Naive thymus-derived CD8-positive, alpha-beta T cell (primary cell): ENCODE measurements at places on chromosomes 6 and 20.

- no peak for DNase-seq
These were observed 1.7 kb downstream of the POPDC3 start for GRCh38 chr6:105178110-105178509.

- no peak for DNase-seq
These were observed 25.6 kb downstream of the GFOD1 start for GRCh38 chr6:13461805-13462204.

DNA sequence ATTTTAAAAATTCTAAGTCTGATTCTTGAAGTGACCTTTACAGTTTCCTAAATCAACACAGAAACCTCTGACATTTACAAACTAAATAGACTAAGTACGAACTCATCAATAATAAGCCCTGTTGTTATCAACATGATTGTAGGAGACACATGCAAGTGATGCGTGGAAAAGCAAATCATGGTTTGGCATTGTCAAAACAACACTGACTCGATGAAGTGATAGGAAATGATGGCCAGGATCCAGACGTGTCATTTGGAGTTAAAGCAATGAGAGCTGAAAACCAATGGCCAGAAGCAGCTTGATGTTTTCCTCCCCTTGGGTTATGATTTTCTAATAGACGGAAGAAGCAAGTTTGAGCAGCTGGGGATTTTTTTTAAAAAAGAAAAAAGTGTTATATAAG, 117.4 kb upstream of the FAM184A start:
- DNase-seq, result no peak

DNA sequence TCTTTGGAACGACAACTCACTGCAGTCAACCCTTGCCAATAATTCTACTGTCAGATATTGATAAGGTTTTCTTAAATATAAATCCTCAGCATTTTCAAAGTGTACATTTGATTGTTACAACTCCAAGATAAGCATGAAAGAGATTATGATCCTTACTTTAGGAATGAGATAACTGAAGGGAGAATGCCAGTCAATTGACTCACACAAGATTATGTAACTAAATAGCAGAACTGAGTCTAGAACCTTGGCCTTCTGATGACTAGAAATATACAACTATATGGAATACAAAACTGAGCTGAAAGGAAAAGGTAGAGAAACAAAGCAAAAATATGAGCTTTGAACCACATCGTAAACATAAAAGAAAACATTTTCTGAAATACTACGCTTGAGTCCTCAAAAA, 26.9 kb upstream of the STXBP5 start:
- no peak for DNase-seq

- DNase-seq, result no peak
These were observed 243.5 kb upstream of the PREP start for GRCh38 chr6:105646391-105646867.

DNA sequence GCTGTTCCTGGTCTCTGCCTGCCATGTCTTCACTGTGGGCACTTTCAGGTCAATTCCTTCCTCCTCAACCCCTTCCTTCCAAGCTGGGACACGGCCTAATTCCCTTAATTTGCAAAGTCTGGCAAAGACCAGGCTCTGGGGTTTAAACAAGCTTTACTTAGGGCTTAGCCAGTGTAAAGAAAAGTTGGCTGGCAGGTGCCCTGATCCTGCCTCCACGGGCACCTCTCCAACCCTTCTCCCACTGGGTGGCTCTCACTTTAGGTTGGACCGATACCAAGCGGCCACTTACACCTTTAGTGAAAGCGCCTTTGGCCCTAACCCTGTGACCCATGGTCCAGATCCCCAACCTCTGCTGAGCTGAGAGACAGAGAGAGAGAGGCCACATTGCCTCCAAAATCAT, 13.7 kb upstream of the MLN start:
- no peak for DNase-seq

- no peak for DNase-seq
These were observed 160.5 kb upstream of the KCNG1 start for GRCh38 chr20:51183451-51183850.

- DNase-seq, result no peak
These were observed 487.0 kb downstream of the CD109 start for GRCh38 chr6:74182992-74183391.

GRCh38 chr6:43728586-43728985, 41.0 kb upstream of the MRPS18A start:
- DNase-seq, result no peak

DNA sequence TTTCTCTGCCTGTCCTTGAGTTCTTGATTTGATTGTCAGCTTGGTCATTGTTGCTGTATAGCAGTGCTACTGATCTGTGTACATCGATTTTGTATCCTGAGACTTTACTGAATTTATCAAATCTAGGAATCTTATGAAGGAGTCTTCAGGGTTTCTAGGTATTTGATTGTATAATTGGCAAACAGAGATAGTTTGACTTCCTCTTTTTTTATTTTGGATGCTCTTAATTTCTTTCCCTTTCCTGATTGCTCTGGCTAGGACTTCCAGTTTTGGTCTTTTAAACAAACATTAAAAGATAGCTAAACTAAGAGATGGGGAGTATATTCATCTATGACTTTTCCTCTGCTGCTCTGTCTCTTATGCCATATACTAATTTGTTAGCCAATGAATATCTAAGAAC, 62.4 kb downstream of the NCOA7 start:
- DNase-seq, result no peak

- DNase-seq, result no peak
These were observed 216.3 kb upstream of the ECI2 start for GRCh38 chr6:4351520-4352321.

DNA sequence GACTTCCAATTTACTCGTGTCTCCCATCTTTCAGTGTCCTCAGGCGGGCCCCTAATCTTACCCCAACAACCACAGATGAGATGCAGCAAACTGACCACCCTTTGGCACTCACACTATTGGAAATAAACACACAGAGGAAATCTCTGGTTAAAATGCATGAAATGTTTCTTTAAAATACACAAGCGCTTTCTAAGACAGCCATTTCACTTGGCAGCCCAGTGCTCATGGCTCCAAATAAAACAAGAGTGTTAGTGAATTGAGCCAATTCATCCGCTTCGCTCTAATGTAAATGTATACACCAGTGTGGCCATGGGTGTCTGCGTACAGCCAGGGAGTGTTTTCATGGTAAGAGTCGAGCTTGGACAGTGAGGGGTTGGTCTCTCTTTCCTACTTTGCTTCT, 282.9 kb downstream of the CLIC5 start:
- no peak for DNase-seq

DNA sequence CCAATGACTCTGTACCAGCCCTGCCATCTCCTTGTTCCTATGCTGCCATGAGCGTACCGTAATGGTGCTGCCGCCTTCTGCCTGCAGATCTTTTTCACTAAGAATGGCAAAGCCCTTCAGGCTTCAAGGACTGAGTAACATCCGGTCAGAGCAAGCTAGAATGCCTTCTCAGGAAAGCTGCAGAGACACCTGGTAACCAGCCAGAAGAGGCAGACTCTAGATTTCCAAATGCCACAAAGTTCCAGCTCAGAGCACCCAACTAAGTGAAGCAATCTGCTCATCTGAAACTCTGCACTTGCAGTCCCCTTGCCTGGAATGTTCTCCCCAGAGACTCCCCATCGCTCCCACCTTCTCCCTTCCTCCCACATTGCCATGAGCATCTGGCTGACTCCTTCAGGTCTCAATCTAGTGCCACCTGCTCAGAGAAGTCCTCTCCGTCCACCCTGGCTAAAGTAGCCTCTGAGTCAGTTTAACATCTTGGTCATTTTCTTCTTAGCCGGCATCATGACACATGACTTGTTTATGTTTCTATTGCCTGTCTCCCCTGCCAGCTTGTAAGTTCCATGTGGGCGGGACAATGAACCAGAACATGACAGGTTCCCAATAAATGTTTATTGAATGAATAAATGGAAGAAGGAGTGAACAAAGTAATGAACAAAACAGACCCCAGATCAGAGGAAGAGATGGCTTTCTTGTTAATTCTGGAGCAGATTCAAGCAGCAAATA, 6.9 kb upstream of the OCSTAMP start:
- DNase-seq, result no peak

DNA sequence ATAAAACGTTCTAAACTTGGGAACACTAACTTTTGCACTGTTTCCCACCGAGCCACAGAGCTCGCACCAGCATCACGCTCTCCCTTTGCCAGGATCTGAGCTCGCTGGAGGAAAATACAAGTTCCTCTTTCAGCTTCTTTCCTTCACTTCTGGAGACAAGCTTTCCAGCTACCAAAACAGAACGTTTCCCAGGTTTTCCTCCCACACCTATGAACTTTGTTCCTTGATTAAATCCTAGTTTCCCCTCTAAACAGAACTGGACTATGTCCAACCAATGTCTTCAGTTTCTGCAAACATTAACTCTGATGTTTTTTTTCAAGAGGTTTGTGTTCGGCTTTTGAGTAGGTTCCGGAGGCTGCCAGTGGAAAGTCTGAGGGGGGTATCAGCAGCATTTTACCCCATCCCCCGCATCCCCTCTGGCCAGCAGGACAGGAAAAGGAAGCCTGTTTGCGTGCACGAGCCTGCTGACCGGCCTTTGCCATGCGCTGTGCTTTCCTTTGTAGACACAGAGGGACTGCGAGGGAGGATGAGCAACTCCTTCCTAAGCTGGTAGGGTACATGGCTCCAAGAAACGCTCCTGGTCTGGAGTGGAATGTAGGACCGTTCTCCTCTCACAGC, 135.5 kb downstream of the LY86 start:
- no peak for DNase-seq

DNA sequence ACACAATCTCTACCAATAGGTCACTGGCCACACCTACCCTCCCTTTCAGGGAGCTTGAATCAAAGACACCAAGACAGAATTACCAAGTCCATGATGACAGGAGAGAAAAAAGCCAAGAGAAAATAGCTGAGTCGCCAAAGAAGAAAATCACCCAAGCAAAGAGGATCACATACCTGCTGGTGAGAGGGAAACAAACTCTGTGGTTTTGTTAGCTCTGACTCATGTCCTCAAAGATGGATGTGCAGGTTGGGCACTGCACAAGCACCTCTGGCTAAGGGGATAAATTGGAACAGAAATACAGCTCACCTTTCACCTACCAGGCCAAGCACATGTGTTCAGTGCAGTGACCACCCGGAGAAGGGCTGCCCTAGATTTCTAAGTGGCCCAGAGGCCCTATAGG, 114.8 kb downstream of the TFAP2A start:
- DNase-seq, result no peak

DNA sequence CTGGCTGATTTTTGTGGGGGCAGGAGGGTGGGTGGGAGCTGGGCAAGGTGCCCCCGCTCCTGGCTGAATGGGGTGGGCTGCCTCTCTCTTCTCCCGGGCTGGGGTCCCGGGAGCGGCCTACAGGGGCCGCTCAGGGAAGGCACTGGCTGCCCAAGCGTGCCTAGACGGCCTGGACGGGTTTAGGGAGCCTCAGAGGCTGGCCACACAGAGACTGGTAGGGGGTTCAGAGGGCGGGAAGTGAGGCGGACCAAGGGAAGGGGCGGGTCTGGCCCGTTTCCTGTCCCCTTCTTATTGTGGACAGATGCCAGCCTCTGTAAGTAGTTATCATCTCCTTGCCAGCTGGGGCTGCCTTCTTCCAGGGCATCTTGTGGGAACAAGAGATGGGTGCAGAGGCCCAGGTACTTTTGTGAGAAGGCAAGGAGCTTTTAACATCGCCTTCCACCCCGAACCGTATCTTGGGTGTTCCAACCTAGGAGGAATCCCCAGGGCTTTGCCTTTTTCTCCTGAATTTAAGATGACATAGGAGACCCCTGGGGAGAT, 437 bp downstream of the CD40 start:
- DNase-seq, result no peak

- DNase-seq, result no peak
These were observed 1074.4 kb upstream of the FLRT3 start for GRCh38 chr20:15411781-15412180.

- DNase-seq, result no peak
These were observed 63.2 kb downstream of the ZNF217 start for GRCh38 chr20:53530440-53530839.

GRCh38 chr6:21420926-21421325, 172.6 kb upstream of the SOX4 start:
- no peak for DNase-seq

DNA sequence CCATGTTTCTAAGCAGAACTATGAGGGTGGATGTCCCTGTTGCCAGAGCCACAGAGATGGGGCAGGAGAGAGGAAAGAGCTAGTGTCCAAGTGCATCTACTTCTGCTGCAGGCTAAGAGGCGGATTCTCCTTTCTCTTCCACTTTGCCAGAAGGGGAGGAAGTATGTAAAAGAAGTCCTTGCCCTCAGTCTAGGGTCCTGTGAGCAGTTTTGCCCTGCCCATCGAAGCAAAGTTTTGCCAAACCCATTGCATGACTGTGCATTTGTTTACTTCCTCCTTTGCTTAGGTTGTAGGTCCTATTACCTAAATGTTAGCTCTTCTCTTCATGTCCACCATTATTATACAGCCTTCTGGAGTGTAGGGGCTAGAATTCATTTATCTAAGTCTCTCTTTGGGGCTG, 106.2 kb upstream of the ARMC2 start:
- DNase-seq, result no peak

- no peak for DNase-seq
These were observed 3.2 kb downstream of the SLC29A1 start for GRCh38 chr6:44226368-44227147.

GRCh38 chr20:23046431-23046830, 3.0 kb downstream of the THBD start:
- DNase-seq, result no peak

DNA sequence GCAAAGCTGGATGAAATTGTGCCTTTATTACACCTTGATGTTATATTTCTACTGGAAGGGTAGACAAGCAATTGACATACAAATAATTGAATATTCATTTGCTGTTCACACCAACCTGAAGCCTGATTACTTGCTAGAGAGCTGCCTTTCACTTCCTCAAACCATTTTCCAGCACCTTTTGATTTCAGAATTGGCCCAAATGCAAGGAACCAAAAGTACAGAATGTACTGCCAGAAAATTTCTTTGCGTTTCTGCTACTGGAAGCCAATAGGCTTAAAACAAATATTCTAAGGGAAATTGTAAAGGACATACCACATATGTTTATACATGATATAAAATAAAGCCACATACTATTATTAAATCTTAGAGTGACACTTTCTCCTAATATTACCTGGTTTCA, 94.5 kb downstream of the RFPL4B start:
- DNase-seq, result no peak

- DNase-seq, result no peak
These were observed 9.2 kb upstream of the C6orf141 start for GRCh38 chr6:49541210-49541724.

- no peak for DNase-seq
These were observed 263.3 kb upstream of the QKI start for GRCh38 chr6:163151212-163151611.

DNA sequence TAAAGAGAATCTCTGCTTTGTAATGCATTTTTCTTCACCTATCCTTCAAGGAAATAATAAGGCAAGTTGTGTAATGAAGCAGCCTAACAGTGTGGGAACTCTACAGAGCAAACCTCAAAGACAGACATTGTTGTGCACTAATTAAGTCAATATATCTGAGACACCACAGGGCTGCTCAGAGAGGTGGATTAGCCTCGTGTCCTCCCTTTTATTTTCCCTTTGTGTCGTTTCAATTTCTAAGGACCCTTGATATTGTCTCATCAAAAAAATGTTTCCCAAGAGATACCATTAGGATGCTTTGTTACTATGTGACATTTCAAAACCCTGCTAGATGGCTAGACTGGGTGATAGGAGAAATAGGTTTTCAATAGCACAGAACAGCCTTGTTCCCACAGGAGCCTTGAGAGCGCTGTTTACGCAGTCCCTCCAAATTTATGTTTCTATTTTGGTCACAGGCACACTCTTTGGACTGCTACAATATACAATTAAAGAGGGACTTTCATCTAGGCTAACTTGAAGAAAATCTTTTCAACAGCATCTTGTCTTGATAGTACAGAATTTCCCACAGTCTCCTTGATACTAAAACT, 23.1 kb downstream of the UBE3D start:
- no peak for DNase-seq
